ENCODE measurements at places on chromosomes 2 and 18.

GRCh38 chr18:75010689-75011088 lies 198.2 kb downstream of the PTGR3 start:
- DNase-seq = no peak

DNA sequence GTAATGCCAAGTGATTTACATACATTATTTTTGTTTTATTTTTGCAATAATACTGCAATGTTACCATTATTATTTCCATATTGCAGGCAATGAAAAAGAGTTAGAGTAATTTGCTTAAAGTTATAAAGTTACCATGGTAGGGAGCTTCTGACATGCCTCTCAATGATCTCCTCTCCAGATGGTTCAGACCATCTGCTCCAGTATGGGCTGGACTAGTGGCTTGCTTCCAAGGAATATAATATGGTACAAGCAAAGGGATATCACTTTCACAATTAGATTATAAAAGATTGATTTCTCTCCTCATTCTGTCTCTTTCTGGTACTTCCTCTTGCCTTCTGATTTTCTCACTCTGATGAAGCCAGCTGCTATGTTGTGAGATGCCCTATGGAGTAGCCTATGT lies 245.4 kb downstream of the INSIG2 start:
- no peak for DNase-seq

GRCh38 chr18:46356278-46357033 lies 252.3 kb downstream of the HAUS1 start:
- DNase-seq = no peak

DNA sequence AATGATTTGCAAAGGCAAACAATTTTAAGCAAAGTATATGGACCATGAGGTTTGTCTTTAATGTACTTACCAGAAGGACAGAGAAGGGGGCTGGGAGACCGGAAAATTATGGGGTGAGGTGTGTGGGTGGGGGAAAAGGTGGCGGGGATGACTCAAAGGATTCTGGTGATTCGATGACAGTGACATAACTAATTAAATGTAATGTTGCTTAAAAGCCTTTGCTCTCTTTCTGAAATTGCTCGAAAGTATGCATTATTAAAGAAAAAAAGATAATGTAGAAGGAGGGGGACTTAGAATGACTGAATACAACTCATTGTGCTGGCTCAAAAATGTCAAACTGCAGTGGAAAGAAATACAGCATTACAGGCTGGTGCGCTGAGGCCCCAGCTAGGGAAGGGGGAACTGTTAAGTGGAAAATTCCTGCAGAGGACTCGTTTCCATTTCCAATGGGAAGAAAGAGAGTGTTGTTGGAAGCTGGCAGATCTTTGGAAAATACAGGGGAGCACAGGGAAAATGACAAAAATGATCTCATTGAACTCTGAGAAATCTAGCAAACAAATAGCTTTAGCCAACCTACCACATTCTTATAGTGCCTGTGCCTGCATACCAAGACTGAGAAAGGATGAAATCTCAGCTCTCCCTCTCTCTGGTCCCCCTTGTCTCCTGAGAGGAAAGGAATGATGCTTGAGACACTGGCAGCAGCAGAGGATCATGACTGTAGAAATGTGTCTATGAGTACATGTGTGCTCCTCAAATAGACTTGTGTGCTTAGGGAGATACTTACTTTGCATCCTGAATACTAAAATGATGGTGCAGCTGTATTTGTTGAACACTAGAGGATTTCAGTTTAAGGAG lies 632.4 kb downstream of the NYAP2 start:
- DNase-seq = peak; percentile 54

- DNase-seq = no peak
Observed at GRCh38 chr18:74284191-74284979, 7.4 kb downstream of the CYB5A start.

- peak; percentile 27 for DNase-seq
Observed at GRCh38 chr2:61356958-61357350, 113.9 kb downstream of the USP34 start.

DNA sequence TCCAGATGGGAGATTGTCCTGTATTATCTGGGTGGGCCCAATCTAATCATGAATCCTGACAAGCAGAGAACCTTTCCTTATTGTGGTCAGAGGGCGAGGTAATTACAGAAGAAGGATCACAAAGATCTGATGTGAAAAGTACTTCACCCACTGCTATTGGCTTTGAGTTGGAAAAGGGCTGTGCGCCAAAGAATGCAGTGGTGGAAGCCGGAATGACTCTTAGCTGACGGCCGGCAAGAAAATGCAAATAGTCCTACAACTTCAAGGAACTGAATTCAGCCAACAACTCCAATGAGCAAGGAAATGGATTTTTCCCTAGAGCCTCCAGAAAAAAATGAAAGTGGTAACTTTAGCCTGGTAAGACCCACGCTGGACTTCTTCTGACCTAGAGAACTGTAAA lies 67.3 kb downstream of the CTNNA2 start:
- no peak for DNase-seq

DNA sequence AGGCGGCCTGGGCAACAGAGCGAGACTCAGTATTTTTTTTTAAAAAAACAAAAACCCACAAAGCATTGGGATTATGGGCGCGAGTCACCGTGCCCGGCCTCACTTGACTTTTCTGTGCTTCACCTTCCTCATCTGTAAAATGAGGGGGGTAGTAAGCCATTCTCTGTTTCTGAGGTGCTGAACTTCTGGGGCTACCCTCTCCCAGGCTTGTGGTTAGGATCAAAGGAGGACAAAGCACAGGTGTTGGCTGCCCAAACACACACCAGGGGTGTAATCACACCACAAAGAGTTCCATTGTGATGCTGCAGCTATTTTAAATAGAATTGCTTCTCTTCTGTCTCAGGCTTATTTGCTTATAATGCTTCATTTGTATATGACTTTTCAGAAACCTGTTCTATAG lies 35.8 kb upstream of the INHBB start:
- no peak for DNase-seq

GRCh38 chr2:233413559-233414272 lies 59.4 kb downstream of the DGKD start:
- DNase-seq = peak; percentile 82

DNA sequence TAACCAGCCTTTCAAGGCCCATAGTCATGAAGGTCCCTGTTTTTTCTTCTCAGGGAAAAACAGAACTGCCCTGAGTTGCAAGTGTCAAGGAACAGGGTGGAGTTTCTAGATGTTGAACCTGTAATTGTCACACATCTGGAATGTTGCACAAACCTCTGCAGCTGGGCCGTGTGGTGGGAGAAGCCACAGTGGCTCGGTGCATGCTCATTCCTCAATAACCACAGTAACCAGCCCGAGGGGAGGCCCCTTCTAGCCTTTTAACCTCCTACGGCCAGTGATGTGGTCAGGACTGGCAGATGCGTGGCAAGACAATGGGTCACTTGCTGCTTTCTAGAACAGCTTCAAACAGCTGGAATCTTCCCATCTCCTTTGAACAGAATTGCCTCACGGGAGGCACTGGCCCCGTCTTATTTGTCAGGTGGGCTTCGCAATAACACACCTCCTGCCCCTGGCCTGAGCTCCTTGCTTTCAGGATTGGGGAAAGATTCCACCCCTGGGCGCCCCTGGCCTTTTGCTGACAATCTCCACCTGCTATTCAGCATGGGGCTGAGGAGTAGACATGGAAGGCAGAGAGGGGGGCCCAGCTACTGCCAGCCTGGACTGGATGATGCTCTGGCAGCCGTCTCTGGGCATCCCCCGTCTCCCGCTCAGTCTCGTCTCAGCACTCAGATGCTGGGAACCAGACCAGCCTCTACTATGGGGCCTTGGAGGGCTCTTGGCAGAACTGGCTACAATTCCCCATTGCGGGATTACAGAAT lies 102.9 kb downstream of the KLHL29 start:
- peak; percentile 53 for DNase-seq

GRCh38 chr2:231190531-231191197 lies 7.8 kb upstream of the ARMC9 start:
- no peak for DNase-seq

DNA sequence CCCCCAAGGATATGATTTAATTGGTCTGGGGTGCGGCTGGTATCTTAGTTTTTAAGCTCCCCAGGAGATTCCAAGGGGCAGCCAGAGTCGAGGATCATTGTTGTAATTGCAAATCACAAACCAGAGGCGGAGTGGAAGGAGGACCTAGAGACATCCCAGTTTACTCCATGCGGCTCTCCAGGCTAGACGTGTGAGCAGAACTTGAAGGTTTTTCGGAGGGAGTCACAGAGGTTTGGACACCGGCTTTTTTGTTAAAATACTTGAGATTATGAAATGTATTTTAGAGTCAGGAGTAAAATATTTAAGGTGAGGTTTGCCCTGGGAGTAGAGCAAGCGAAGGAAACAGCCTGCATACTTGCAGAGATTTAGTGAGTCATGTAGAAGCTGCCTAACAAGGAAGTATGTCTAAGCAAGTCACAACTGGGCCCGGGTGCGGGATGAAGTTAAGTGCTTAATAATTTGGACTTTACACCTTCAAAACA lies 39.5 kb downstream of the TGOLN2 start:
- DNase-seq = no peak

GRCh38 chr2:53969285-53969967 lies 1.4 kb downstream of the PSME4 start:
- DNase-seq = peak; percentile 66

DNA sequence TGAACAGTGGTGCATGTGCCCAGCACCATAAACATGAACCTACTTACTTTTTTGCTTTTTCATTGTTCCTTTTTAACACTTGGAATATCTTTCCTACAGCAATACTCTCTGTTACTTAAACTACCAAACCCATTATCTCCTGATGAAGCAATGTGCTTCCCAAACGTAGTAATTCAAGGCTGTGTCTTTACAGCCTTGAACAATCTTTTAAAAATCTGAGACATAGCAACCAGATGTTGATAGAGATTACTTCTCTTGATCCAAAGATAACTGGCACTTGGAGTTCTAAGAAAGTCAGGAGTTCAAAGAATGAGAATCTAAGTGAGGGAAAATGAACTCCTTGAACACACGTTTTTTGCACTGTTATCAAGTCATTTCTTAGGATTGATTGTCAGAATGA lies 40.4 kb downstream of the ATP8B1 start:
- DNase-seq = peak; percentile 35

GRCh38 chr2:131394147-131394931 lies 30.4 kb upstream of the RAB6D start:
- peak; percentile 23 for DNase-seq

- peak; percentile 84 for DNase-seq
Observed at GRCh38 chr18:25230658-25231326, 121.2 kb downstream of the ZNF521 start.

DNA sequence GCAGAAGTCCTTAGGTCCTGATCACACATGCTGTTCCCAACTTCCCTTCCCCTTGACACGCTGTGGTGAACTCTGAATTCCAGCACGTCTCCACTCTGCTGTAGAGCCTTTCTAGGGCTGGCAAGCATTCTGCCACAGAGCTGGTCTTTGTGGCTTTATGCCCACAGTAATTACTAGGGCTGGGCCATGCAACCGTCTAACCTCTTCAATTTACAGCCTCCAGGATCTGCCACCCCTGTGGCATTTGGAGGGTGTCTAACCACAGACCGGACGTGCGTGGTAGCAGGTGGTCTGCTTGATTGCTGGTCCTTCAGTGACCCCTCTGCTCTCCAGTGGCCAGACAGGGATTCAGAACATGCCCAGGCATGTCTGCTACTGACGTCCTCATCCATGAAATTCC lies 43.1 kb upstream of the TGFA start:
- DNase-seq = peak; percentile 14

DNA sequence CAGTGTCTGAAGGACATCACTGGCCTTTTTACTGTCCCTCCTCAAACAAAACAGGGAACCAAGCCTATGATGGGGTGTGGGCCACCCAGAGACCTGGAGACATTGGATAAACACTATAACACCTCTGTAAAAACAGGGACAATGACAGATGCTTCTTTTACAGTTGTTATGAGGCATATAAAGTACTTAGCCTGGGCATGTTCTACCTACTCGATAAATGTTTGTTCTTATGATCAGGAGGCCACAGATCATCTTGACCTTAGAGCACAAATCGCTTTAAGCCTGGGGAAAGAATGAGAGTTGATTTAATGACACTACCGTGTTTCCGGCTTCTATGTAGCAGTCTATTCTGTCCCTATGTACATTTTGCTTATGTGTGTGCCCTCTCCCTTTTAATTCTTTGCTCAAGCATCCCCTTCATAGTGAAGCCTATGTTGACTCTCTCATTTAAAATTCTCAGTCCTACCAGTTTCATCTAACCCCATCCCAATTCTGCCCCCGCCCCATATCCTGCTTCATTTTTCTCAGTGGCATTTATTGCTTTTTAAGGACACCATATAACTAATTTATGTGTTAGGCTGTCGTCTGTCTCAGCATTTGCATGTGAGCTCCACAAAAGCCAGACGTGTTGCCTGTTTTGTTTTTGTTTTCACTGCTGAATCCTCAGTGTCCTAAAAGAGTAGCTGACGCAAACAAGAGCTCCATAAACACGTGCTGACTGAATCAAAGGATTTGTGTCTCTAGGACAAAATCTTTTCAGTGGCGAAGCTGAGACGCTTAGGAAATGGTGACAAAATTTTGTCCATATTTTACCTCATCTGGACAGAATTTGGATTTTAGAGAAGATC lies 182.3 kb upstream of the ST6GAL2 start:
- no peak for DNase-seq

- DNase-seq = no peak
Observed at GRCh38 chr2:134773335-134773734, 54.5 kb upstream of the TMEM163 start.

GRCh38 chr18:49988733-49989132 lies 175.4 kb upstream of the ACAA2 start:
- DNase-seq = no peak

GRCh38 chr2:219495531-219496122 lies 3.1 kb upstream of the GMPPA start:
- peak; percentile 54 for DNase-seq

GRCh38 chr2:239809391-239809790 lies 215.8 kb downstream of the NDUFA10 start:
- no peak for DNase-seq

All from foreskin fibroblast (primary cell).